HS-27A (cell line): ENCODE measurements at places on chromosomes 5 and 9.

DNA sequence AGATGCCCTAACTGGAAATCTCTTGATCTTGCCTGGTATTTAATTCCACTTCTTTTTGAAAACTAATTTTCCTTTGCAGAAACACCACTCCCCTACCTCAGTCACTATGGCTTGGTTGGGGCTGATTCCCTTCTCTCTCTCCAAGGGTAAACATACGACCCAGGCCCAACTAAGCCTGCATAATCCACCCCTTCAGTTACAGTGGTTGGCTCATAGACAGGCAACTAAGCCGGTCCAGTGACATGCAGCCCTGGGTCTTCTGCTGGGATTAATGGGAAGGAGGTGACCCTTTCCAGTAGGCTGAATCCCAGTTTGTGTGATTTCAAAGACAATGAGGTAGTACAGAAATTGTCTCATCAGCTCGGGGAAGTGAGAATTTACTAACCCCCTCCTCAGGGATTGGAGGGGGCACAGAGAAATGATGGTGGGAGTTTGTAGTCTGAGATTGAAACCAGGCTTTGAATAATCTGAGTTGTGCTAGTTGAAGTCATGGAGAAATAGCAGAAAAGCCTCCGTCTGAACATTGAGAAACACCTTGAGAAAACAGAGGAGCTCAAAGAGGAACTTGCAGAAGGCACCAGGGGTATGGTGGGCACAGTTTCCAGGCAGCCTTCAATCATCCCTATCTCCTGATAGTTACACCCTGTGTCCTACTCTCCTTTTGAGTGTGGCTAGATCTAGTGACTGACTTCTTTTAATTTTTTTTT, 148.9 kb downstream of the GCNT1 start:
- no peak for DNase-seq

DNA sequence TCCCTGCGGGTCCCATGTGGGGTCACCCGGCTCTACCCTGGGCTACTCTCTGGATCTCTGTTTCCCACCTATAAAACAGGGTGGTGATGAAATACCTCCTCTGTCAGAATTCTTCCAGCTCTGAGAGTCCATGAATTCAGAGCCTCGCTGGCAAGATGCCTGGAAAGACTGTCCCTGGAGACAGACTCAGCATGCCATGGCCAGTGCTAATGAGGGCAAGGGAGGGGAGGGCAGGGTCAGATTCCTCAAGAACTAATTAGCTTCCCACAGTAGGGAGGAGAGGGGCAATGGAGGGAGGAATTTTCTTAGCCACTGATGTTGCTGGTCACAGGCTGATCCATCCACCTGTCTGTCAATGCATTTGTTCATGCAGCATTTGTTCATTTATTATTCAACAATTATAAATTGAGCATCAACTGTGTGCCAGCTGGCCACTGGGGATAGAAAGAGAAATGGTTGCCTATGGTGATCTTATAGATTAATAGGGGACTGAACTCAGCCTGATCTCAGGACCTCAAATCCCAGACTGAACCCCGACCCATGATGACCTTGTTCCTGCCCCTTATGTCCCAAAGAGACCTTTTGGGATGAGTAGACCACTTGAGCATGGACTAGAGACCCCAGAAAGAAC, 4.7 kb downstream of the SYNPO start:
- peak; percentile 65 for DNase-seq

- DNase-seq, result no peak
Observed at GRCh38 chr5:89191374-89191773, 308.4 kb upstream of the MEF2C start.

GRCh38 chr5:143026380-143026779, 256.2 kb downstream of the ARHGAP26 start:
- no peak for DNase-seq

GRCh38 chr5:58946230-58946629, 363.4 kb downstream of the RAB3C start:
- DNase-seq, result no peak

DNA sequence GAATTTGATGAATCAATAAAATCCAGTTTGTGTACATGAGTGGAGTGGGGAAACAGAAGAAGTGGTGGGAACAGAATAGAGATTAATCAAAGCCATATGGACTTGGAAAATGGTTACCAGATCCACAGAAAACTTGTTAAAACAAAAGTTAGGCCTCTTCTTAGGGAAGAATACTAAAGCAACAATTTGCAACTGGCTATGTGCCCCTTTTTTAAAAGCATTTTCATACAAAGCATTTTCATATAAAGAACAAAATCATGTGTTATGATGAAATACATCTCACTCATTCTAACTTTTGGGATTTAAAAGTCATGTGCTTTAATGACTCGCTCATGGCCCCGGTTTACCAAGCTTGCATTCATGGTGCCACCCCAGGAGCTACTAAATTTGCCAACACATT, 276.9 kb downstream of the EFNA5 start:
- no peak for DNase-seq

- DNase-seq, result no peak
Observed at GRCh38 chr9:132946211-132946610, 1.8 kb upstream of the TSC1 start.

DNA sequence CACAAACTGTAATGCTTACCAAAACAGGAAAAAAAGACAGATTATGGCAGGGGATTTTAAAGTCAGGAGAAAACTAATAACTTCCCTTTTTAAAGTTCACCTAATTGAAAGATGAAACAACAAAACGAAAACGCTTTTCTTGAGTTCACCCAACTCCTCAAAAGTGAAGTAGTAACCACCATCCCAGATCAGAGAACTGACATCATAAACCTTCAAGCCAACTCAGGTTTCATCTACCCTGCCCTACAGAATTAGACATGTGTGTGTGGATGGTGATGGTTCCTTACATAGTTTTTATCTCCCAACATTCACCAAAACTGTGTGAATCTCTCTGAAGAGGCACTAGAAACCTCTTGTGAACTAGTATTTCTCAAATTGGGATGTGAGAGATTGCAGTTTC, 195.2 kb upstream of the PTGER4 start:
- DNase-seq, result no peak

DNA sequence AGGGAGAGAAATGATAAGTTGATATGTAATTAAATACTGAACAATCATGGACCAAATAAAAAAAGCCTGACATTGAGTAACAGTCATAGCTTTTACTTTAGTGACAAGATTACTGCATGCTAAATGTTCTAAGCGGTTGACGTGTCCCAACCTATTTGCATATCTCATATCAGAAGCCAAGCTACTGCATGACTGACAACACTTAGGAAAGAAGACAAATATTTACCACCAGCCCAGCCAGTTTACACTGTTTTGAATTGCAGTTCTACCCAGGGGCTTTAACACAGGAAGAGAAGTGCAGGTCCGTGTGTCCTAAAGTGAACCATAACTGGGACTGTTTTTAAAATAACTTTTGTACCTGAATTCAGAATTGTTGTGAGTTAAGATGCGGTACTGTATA, 219.9 kb downstream of the PRDM9 start:
- DNase-seq, result no peak

GRCh38 chr5:2912741-2913140, 161.3 kb upstream of the IRX2 start:
- DNase-seq, result no peak

GRCh38 chr5:89071101-89071940, 188.3 kb upstream of the MEF2C start:
- DNase-seq, result no peak
